Effector CD4-positive, alpha-beta T cell (primary cell): ENCODE measurements at places on chromosomes 13 and 19.

- no peak for DNase-seq
Observed at GRCh38 chr19:28744014-28744413, 468.9 kb downstream of the UQCRFS1 start.

DNA sequence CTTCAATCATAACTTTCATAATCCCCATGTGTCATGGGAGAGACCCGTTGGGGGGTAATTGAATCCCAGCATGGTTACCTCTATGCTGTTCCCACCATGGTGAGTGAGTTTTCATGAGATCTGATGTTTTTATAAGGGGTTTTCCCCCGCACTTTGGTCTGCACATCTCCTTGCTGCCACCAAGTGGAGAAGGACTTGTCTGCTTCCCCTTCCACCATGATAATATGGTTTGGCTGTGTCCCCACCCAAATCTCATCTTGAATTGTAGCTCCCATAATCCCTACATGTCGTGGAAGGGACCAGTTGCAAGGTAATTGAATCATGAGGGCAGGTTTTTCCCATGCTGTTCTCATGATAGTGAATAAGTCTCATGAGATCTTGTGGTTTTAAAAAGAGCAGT is 524.9 kb downstream of the SLITRK5 start:
- DNase-seq, result no peak

GRCh38 chr13:26112843-26113242 is 61.0 kb upstream of the SHISA2 start:
- DNase-seq, result no peak

DNA sequence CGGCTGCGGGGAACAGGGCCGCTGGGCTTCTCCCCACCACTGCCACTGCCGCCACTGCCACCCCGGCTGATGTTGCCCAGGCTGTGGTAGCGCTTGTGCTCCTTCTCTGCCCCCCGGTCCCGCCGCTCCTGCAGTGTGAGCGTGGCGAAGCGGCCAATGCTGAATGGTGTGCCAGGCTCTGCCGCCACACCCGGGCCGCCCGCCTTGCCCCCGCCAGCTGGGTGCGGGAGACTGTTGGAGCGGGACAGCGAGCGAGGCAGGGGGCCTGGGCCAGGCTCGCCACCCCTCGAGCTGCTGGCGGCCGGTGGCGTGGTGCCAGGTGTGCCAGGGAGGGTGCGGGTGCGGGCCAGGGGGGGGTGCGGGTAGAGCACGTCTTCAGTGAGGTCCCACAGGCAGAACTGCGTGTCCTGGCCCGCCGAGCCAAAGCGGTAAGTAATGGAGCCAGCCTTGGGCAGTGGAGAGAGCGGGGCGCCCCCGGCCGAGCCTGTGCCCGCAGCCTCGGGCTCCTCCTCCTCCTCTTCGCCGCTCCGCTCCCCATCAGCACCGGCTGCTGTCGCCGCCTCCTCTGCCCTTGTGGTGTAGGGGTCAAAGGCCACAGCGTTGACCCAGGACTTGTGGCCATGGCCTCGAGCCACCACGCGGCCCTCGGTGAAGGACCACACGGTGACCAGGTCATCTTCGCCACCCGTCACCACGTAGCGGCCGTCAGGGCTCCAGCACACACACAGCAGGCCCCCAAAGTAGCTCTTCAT is 3.7 kb upstream of the DMPK start:
- no peak for DNase-seq

DNA sequence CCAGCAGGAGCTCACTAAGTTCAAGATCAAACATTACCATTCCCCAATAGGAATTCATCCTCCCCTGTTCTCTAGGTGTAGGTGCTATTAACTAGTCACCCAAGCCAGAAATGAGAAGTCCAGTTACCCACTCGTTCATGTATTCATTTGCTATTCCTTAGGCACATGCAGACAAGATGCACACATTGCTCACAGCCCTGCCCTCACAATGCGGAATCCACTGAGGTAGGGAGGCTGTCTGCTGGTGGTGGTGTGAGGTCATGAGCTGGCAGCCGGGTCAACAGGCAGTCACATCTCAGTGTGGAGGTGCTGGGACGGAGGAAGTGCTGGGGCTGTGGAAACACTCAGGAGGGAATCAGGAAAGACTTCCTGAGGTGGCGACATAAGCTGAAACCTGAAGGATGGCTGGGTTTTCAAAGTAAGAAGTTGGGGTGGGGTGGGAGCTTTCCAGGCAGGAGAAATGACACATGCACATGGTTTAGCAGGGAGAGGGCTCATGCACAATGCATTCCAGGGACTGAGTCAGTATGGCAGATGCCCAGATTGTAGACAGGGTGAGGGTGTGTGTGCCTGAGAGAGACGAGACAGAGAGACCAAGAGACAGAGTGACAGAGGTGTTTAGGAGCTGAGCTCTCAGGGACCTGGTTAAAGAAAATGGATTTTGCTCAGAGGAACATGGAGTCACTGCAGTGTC is 117.6 kb downstream of the USP12 start:
- no peak for DNase-seq

GRCh38 chr19:10037809-10038208 is 24.5 kb downstream of the RDH8 start:
- no peak for DNase-seq

- no peak for DNase-seq
Observed at GRCh38 chr13:37216331-37216730, 110.9 kb upstream of the CSNK1A1L start.

GRCh38 chr19:47319923-47320871 is 10.5 kb downstream of the C5AR1 start:
- DNase-seq, result no peak

GRCh38 chr13:67086260-67086659 is 143.9 kb downstream of the PCDH9 start:
- DNase-seq, result no peak

- no peak for DNase-seq
Observed at GRCh38 chr13:99311137-99311536, 3.9 kb upstream of the GPR183 start.

DNA sequence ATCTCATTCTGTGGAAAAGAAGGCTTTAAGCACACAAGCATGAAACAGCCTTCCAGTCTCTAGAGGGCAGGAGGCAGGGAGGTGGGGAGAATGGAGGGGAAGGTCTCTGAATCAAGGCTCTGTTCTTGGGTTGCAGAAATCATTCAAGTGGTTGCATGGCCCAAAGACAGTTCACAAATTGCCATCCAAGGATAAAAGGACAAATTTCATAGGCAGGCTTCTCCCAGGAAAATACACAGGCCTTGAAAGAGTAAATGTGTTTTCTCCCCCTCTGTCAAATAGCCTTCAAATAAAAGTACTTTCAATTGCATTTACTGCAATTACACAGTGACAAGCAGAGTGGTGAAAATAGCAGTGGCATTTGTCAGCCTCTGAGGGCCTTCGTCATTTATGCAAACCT is 450.8 kb downstream of the DCT start:
- no peak for DNase-seq

DNA sequence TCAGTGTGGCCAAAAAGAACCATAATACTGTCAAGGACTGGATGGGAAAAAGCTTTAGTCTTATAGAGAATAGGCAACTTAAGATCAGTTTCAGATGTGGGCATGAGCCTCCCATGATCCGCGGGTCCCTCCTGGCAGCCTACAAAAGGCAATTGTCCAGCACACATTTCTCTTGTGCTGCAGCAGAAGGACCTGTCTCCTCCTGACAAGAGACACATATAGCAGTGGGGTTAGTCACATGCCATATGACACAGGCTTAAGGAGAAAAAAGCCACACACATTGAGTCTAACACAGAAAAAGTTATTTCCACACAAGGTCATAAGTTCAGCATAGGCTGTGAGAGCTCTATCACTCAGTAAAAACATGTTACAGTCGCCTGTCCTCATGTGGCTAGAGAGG is 1378.7 kb upstream of the PRR20A start:
- no peak for DNase-seq

DNA sequence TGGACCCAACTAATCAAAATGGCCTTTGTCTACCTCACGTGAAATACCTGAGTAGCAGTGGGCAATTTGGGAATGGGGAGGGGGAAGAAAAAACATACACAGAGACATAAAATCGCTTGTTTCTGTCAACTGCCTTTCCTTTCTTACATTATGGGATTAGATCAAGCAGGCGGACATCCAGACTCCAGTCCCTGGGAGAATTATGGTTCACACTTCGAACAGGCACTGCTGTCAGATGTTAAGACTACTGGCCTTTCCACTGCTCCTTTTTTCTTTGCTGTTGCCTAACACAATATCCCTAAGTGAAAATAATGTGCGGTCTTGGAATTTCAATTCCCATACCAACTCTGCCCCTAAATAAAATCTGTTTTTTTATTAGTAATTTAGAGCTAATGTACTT is 1719.7 kb upstream of the SLC10A2 start:
- no peak for DNase-seq

DNA sequence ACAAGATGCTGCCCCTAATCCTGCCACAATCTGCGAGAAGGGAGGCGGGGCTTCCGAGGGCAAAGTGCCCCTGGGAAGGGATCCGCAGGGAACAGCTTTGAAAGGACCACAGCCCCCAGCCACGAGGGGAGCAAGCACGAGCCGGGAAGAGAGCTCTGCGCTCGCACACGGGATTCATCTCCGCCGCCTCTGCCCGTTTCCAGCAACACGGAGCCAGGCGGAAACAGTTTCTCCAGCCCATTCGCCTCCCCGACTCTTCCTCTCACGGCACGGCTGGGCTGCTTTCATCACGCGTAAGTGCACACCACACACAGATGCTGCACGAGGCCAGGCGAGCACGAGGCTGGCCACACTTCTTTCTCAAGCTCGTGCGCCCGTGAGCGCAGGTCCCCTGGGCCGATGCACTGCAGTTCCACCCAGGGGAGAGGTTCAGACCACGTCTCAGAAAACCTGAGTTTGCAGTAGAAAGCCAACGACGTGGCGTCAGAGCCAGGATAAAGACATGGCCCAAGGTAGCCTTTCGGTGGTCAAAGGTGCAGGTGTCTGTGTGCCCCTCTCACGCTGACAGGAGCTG is 33.6 kb downstream of the NAXD start:
- no peak for DNase-seq

GRCh38 chr13:101880581-101880980 is 428.1 kb downstream of the ITGBL1 start:
- DNase-seq, result no peak

DNA sequence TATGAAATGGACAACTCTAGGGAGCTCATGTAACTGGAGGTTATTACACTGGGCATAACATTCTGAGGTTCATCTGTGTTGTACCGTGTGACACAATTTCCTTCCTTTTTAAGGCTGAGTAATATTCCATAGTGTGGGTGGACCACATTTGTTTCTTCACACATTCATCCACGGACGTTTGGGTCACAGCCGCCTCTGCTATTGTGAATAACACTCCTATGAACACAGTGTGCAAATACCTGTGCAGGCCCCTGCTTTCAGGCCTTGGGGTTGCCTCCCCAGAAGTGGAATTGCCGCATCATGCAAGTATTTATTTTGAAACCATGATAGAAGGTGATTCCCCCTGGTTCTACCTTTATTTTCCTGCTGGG is 63.4 kb upstream of the MCF2L start:
- DNase-seq, result no peak

DNA sequence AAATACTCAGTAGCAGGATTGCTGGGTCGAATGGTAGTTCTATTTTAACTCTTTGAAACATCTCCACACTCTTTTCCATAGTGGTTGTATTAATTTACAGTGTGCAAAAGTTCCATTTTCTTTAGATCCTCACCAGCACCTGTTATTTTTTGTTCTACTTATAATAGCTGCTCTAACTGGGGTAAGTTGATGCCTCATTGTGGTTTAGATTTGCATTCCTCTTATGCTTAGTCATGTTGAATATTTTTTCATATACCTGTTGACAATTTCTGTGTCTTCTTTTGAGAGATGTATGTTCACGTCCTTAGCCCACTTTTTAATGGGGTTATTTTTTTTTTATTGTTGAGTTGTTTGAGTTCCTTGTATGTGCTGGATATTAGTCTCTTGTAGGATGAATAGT is 144.6 kb downstream of the NBEA start:
- DNase-seq, result no peak

- no peak for DNase-seq
Observed at GRCh38 chr13:93561576-93562225, 335.1 kb downstream of the GPC6 start.

DNA sequence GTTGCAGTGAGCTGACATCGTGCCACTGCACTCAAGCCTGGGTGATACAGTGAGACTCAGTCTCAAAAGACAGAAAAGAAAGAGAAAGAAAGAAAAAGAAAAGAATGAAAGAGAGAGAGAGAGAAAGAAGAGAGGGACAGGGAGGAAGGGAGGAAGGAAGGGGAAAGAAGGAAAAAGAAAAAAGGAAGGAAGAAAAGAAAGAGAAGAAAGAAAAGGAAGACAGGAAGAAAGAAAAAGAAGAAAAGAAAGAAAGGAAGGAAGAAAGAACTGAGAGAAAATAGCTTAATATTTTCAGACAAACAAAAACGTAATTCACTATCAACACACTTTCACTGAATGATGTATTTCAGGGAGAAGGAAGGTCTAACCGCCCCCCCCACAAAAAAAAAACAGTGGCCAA is 39.3 kb downstream of the ESD start:
- no peak for DNase-seq

- no peak for DNase-seq
Observed at GRCh38 chr19:2624537-2625091, 77.9 kb downstream of the GNG7 start.

DNA sequence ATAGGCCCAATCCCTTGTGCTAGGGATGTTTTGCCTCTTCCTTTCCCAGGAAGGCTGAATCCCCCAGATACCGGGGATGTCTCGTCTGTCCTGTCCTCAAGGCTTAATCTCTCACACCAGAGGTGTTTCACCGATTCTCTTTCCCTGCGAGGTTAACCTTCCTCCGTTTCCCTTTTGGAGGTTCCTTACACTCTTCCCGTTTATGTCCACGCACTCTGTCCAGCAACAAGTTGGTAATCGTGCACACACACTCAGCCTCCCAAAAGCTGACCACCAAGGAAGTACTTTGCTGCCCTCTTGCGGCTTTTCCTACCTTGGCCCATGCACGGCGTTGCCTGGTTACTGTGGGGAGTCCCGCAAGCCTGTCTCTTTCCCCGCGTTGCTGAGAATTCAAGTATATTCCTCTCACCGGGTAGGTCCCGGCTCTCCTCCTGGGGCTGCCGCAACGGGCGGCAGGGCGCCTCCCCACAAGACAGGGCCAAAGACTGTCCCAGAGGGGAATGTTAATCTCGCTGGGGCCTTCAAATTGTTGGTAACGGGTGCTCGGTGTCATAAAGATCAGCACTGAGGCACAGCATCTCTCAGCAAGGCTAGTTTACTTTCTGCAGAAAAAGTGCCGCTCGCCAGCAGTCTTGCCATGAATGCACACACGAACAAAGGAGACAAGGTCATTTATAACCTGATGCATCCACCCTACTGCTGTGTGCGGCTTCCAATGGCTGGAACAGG is 36.7 kb upstream of the CD177 start:
- no peak for DNase-seq

DNA sequence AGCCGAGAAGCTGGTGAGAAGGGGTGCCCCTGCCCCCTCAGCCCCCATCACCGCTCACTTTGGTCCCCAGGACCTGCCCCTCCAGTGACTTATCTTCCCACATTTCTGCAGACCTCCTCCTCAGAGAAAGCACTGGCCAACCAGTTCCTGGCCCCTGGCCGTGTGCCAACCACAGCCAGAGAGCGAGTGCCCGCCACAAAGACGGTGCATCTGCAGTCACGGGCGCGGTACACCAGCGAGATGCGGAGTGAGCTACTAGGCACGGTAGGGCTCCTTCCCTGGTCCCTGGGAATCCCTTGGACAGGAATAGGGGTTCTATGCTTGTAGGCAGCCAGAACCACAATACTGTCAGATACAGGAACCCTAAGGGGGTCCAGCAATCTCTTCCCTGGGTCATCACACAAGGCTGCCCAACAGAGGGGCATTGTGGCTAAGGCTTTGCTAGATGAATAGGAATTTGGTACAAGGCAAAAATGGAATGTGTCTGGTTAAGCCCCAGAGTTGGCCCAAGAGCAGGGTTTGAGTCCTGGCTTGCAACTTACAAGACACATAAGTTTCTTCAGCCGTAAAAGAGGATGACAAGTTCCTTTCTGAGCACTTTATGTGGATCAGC is 1.0 kb downstream of the USE1 start:
- DNase-seq, result no peak
